ENCODE measurements at places on chromosomes 13 and 19. TPM values are rescaled to one million over a fixed set of nuclear protein-coding genes. Genes with fewer than 3 reads are reported as not detected.

- no peak for DNase-seq
Measured at GRCh38 chr13:48074006-48074405, 20.9 kb downstream of the MED4 start.

- no peak for DNase-seq
Measured at GRCh38 chr19:55109527-55110291, 7.7 kb downstream of the PPP1R12C start.

DNA sequence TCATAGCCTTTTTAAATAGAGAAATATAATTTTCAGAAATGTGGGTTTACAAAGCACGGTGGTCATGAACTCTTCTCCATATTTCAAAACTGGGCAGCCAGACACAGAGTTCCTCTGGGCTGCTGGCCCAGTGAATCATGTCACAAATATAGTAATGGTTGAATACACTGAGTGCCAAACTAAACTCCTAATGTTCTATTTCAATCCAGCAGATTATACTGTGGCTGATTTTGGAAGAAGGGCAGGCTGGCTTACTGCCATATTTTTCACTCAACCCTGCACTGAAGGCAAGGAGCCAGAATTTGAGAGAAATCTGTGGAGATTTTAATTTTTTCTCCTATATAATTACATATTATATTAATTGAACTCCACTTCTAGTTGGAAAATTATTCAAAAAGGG lies 17.0 kb upstream of the PRR20A start:
- DNase-seq, result no peak

DNA sequence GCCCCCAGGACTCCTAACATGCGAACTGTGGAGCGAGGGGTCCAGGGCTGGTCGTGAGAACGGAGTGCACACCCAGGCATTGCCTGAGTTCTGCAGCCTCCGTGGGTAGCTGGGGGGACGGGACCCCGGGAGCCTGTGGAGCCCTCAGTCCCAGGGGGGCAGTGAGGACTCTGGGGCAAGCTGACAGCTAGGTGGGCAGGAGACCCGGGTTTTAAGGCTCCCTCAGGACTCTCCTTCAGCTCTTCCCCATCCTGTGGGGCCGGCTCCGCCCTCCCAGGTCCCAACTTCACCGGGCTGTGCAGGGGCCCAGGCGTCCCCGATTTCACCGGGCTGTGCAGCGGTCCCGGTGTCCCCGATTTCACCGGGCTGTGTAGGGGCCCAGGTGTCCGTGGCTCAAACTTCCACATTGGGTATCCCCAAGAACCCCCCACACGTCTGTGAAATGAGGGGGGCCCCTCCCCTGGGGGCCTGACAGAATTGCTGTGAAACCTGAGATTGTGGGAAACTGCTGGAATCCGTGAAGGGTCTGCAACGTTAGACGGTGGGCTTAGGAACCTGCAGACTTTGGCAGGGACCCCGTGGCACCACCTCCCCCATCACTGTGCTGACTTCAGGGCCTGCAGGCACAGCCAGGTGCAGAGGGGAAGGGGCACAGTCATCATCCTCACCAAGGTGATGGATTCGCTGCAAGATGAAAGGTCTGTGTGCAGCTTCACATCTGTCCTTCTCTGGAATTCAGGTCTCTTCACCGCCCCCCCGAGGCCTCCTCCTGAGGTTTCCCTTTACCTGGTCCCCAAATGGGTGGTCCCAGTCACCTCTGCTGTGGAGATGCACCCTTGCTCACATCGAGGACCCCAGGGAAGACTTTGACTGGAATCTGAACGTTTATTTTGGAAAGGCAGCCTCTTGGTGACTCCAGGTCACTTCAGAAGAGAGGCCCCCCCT lies 73.2 kb upstream of the MCF2L start:
- peak; percentile 27 for DNase-seq

DNA sequence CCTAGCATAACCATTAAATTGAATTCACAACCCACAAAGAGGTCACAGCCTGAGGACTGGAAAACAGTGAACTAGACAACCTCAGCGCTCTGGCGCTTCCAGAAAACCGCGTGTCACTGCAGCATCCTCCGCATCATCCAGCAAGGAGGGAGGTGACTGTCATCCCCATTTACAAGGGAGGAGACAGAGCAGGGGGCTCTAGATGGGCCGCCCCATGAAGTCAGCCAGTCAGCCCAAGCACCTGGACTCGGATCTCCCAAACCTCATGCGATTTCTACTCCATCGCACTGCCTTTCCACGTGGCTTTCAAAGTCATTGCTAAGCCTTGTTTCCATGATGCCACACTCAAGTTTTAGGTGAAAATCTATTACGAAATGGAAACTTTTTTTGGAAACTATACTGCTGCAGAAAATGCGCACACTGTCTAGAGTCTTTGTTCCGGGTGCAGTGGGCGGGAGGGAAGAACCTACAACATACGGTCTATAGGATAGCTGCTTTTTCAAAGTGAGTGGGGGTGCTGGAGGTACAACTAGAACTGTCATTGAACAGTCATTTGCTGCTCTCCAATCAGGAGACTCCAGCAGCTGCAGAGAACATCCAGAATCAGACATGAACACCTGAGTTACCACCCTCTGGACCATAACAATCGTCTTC lies 2.8 kb downstream of the AP3D1 start:
- DNase-seq, result no peak

- DNase-seq, result no peak
Measured at GRCh38 chr13:64041296-64041695, 2625.6 kb upstream of the PCDH20 start.

DNA sequence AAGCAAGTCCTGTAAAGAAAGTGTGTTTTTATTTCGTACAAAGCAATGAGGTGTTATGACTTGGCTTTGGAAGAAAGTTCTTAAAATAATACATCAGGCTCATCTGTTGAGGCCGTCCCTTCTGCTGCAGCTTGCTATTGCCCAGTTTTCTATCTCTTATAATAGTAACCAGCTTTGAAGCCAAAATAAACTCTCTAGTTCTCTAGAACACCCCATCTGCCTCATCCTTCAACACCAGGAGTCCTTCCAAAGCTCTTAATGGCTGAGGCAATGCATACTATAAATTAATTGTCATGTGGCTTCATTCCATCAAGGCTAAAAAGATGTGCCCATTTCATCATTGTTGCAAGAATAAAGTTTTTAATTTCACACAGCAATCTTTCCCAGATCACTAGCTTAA lies 49.4 kb upstream of the IPO5 start:
- no peak for DNase-seq

DNA sequence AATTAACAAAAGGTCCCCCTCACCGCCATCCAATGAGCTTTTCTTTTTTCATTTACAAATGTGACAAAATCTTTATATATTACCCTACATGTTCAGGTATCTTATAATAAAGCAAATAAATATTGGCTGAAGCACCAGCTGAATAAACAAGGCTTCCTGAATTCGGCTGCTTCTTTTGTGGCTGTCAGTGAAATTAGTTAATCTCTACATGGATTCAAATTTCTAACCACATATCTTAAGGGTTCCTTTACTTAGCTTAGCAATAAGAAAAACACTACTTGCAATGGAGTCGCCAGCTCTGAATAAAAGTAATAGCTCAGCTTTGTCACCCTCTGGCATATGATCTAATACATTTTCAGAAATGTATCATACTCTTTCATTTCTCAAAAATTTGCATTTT lies 104.3 kb downstream of the CCNA1 start:
- no peak for DNase-seq

- no peak for DNase-seq
Measured at GRCh38 chr19:41412953-41413352, 14.2 kb downstream of the B3GNT8 start.

GRCh38 chr19:751501-752341 lies 809 bp downstream of the MISP start:
- no peak for DNase-seq

Gene BEST2
- total RNA-seq, result not detected

- DNase-seq, result peak; percentile 76
Measured at GRCh38 chr19:17560205-17560595, 4.8 kb downstream of the COLGALT1 start.

Gene ZNF628
- total RNA-seq, result 8.7 TPM

- DNase-seq, result no peak
Measured at GRCh38 chr13:51019026-51019425, 92.0 kb downstream of the C13orf42 start.

- peak; percentile 77 for DNase-seq
Measured at GRCh38 chr13:98482476-98483444, 94.1 kb downstream of the STK24 start.

GRCh38 chr19:1799695-1800342 lies 12.3 kb downstream of the ATP8B3 start:
- DNase-seq, result no peak

DNA sequence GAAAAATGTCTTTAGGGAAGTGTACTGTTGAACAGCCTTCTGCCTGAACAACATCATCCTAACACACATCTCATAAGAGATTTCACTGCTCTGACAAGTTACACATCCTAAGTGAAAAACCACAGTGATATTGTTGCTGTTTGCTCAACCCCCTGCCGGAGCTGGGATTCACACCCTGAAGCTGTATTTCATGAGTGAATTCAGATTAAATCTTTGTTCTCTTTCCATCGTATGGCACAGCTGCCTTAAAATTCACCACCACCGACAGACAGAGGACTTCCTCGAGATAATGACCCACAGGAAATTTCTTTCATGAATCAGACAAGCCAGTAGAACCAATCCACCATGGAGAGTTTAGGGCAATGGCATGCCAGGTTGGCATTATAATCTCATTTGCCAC lies 280.8 kb downstream of the DCT start:
- no peak for DNase-seq

DNA sequence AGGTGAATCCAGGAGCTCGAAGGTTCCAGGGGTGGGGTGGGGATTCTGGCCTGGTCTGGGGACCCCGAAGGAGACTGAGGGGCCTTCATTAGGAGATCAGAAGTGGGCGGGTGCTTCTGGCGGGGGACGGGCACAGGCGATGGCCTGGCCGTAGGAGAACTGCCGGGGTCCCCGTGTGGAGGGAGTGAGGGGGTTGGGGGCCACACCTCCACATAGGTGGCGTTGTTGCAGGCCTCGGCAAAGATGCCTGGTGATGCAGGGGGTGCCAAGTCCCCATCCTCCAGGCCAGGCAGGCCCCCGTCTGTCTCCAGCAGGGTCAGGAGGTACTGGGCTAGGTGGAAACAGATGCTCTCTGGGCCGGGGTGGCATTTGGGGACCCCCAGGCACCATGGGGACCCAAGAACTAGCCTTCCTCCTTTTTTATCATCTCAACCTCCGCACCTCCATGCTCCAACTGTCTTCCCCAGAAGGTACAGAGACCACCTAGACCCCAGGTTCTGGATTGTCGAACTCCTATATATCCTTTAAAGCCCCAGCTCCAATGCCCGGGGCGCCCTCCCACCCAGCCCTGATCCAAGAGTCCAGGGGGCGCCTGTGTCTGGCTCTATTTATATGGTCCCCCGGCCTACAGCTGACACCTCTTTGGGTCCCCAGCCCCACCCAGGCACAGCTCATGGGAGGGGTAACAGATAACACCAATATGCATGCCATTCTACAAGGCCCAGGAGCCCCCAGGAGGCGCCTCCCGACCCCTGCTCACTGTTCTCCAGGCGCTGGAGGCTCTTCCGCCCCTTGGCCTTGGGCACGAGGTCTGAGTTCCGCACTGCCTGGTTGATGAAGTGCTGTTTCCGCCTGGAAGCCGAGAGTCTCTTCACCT lies 8.2 kb downstream of the RNU6-9 start:
- no peak for DNase-seq

Gene SHC2
- total RNA-seq, result 16.8 TPM

DNA sequence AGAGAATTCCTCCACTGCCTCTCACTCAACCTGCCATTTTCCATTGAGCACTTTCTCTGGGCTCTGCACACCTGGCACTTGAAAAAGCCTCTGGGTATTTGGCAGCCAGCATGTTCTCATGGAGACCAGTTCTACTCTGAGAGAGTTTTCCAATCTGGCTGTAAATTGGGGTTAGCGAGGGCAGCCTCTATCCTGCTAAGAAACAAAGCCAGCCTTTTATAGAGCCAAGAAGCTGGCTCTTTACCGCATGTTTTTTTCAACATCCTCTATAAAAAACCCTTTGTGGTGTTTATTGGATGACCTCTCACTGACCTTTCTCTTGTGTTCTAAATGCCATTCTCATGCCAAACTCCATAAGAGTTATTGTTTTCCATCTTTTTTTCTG lies 52.6 kb upstream of the RCBTB2 start:
- no peak for DNase-seq

GRCh38 chr19:43778651-43779050 lies 2.1 kb downstream of the KCNN4 start:
- DNase-seq, result no peak

GRCh38 chr13:39149896-39150295 lies 111.6 kb downstream of the NHLRC3 start:
- DNase-seq, result no peak

DNA sequence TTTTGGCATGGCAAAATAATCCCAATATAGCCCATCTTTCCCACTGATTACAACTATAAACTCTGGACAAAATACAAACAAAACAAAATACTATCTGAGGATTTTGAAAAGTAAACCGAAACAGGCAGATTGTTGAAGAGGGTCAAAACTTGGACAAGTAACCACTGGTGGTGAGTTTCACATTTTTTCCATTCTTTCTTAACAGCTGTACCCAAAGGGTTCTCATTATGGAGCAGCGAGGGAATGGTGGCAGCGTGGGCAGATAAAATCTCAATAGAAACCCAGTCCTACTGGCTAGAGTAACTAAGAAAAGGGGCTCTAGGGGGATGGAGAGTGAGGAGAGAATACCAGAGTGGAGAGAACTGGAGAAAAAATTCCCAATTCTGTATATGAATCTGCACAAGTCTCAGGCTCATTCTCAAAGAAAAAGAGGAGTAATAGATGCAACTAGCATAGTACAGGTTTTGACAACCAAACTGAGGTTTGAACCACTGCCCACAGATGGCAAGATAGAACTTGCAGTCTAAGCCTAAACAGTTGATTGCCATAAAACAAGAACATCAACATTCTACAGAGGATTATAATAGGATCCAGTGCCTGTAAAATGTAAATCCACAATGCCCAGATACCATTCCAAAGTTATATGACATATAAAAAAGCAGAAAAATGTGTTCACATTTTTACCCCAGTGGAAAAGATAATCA lies 284.5 kb downstream of the KCNRG start:
- no peak for DNase-seq

DNA sequence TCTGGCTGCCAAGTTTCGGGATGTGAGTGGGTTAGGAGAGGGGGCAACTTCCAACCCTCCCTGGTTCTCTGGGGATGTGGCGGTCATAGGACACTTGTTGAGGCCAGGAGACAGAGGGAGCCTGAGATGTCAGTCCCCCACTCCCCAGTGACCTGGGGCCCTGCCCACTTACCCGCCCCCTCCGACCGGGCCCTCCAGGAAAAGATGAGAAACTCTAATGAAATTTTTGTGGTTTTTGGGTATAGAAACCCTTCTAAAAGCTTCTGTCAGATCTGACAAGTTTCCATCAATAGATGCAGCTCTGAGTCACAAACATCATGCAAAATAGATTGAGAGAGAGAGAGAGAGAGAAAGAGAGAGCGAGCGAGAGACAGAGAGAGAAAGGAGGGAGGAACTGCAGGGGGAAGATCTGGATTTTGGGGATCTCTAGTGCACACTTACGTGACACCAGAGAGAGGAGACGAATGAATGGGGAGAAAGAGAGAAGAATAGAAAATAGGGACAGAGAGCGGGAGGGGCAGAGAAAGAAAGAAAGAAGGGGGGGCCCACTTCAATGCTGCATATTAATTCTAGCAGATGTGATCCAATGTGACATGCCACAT lies 94.0 kb downstream of the PTPRS start:
- DNase-seq, result no peak

Measured in left lung (tissue), 14 donors.